ENCODE measurements at places on chromosomes 6 and 20. TPM values are rescaled to one million over a fixed set of nuclear protein-coding genes. Genes with fewer than 3 reads are reported as not detected.

- DNase-seq: no peak
These were observed 37.4 kb upstream of the ARMH2 start for GRCh38 chr6:24836109-24836508.

- DNase-seq: no peak
These were observed 37.6 kb downstream of the RSPH3 start for GRCh38 chr6:158962371-158962770.

Gene MOXD1
- total RNA-seq: 2.3 TPM

DNA sequence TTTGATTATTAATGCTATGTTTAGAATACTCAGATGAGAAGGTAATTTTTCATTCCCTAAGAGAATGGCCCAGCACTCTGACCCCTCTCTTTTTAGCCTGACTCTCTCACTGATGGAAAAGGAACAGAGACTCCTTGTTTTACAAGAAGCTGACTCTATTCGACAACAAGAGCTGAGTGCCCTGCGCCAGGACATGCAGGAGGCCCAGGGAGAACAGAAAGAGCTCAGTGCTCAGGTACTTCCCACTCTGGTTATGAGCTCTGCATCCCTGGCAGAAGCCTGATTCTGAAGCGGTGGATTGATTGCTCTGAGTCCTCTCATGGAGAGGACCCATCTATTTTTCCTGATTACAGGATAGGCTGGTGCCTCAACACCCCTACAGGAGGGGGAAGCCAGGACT, 33.0 kb downstream of the C20orf173 start:
- no peak for DNase-seq

Gene DEFB132
- not detected for total RNA-seq

Data from WTC11 (cell line).